KBM-7 (cell line): ENCODE measurements at places on chromosomes 6 and 20.

GRCh38 chr6:44630125-44631028 lies 242.9 kb downstream of the CDC5L start:
- peak; percentile 41 for DNase-seq

GRCh38 chr20:45545754-45546453 lies 1.3 kb downstream of the EPPIN start:
- peak; percentile 14 for DNase-seq

DNA sequence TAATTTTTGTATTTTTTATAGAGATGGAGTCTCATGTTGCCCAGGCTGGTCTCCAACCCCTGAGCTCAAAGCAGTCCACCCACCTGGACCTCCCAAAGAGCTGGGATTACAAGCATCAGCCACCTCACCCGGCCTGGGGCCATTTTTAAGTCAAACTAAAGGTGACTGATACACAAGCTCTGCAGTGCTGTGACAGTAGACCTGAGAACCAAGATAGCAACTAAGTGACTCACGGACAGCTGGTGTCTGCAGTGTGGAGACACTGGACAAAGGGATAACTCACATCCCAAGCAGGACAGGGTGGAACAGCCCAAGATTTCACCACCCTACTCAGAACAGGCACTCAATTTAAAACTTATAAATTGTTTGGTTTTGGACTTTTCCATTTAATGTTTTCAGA lies 402.5 kb downstream of the CD83 start:
- DNase-seq, result no peak

DNA sequence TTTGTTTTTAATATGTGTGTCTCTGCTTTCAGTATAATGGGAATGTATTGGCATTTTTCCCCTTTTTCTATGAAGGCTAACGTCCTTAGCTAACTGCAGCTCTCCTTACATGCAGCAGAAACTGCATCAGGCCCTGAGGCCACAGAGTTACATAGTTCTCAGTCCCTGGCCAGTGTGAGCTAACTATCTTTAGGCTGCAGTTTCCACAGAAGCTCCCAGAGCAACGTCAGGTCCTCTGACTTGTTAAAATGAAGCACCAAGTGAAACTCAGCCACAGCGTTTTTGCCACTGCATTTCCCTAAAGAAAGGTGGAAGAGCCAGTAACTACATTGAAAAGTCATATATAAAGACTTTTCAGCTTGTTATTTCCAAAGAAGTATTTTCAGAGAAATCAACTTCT lies 244.7 kb downstream of the CBLN4 start:
- DNase-seq, result no peak

GRCh38 chr6:105993341-105994117 lies 92.6 kb upstream of the PRDM1 start:
- DNase-seq, result no peak
